Endothelial cell (in vitro differentiated cells): ENCODE measurements at places on chromosomes 6 and 20. TPM values are rescaled to one million over a fixed set of nuclear protein-coding genes. Genes with fewer than 3 reads are reported as not detected.

DNA sequence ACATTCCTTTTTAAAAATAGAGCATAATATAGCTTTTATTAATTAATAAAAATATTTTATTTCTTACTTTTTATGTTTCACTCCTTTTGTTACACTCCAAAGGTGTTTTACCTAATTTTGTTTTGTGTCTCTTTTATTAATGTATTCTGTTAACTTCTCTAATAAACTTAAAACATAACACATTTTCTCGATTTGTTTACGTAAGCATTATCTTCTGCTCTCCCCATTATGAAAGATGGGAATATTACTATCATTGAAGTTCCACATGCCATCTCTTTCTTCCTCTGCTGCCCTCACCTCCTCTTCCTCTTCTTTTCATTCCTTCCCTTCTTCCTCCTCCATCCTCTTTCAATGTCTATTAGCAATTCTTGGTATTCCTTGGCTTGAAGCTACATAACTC is 85.0 kb upstream of the HCRTR2 start:
- no peak for DNase-seq

GRCh38 chr6:106099235-106099537 is 13.1 kb downstream of the PRDM1 start:
- no peak for DNase-seq

- DNase-seq, result no peak
Measured at GRCh38 chr6:46044881-46045617, 29.4 kb upstream of the CLIC5 start.

GRCh38 chr6:34352305-34352937 is 40.0 kb downstream of the NUDT3 start:
- DNase-seq, result no peak

Gene COL19A1
- 0.33 TPM for total RNA-seq
